ENCODE measurements at places on chromosomes 1 and 21. TPM values are rescaled to one million over a fixed set of nuclear protein-coding genes. Genes with fewer than 3 reads are reported as not detected.

DNA sequence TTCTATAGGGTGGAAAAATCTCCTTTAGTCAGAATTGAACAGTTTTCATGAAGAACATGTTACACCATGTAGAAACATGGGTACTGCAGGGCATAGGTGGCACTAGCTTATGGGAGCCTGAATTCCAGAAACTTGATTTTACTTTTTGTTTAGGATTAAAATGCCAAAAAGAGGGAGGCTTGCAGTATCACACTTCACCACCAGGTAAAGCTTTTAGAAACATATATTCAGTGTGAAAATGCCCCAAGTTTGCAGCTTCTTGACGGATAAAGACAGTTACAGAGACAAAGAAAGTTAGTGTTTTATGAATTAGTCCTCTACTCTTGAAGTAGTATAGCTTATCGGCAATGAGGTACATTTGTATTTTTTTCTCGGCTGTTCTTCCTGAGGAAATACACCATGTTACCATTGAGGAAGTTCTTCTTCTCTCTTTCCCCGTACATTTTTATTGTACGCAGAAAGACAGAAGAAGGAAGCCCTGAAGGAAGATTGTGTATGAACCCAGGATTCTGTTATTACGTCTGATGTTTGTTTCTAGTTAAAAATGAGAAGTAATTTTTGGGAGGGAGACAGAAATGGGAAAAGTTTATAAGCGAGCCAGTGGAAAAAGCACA lies 66.1 kb downstream of the PBX1 start:
- no peak for DNase-seq

DNA sequence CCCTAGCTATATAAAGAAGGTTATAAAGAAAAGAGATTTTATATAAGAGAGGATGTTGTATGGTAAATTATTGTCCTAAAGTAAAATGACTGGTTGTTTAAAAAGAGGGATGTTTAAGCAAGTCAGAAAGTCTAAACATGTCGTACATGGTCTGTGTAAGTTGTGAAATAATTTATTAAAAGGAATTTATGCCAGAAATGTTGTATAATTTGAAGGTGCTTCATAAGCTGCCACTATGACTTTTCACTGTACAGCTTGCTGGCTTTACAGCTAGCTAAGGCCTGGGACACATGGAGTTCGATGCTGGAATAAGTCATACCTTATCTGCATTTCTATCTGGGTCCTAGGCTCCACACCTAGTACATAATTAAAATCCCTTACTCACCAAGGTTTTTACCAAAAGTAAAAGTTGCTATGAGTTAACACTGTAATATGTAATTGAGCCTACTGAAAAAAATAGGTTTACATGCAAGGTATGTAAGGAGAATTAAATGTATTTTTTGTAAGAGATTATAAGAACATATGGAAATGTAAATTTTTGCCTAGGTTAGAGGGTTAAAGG lies 59.0 kb upstream of the EDEM3 start:
- DNase-seq: no peak

DNA sequence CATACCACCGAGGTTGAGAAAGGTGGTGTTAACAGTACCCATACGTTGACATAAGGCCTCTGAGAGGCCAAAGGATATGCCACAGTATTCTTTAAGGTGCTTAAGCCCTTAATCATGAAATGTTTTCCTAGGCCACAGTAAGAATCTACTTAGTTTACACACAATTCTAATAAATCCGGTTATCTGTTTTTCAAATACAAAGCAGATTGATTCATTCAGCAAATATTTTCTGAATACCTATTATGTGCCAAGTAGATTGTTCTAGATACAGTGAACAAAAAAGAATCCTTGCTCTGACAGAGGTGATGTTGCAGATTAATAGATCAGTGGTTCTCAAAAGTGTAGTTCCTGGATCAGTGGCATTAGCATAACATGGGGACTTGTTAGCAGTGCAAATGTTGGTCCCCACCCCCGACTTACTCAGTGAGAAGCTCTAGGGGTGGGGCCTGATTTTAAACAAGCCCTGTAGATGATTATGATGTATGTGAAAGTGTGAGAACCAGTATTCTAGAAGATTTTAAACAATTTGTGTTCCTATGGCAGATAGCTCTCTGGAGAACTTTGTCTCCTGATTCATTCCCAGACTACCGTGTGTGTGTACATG lies 61.6 kb downstream of the NFIA start:
- DNase-seq: no peak

DNA sequence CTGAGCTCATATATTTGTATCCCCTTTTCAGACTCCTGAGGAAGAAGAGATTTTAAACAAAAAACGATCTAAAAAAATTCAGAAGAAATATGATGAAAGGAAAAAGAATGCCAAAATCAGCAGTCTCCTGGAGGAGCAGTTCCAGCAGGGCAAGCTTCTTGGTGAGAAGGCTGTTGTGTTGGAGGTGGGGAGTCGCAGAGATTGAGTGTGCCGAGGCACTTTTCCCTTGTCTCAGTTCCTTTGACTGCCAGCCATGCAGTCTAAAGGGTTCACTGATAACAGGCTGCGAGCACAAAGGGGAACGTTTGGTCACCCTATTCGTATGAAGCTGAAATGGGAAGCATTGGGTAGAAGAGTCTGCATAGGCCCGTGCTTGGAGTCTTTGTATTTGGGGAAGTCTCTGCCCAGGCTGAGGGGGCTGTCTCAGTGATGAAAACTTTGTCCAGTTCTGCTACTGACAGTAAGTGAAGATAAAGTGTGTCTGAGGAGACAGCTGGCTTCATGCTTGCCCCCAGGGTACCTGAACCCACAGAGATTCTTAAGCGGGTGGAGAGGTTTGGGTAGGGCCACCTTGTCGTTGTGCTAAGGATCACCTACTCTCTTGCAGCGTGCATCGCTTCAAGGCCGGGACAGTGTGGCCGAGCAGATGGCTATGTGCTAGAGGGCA lies 2.8 kb downstream of the RPS8 start:
- DNase-seq: no peak

ASPM gene
- 16.6 TPM for total RNA-seq

DNA sequence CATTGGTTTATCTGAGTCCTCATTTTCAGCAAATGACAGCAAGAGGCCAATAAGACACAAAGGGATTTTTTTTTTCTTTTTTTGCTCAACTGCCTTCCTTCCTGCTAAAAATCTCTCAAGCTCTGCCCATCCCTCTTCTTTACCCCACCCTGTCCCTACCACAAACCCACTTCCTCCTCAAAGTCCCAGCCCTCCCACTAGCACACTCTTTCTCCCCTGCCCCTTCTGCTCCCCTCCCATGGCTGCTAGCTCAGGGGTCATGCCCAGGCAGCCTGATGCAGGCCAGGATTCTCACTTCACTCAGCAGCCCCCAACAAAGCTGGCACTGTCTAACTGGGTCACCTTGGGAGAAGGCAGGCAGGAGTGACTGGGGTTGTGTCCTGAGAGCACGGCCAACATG lies 28.8 kb upstream of the PPP2R5A start:
- no peak for DNase-seq

DNA sequence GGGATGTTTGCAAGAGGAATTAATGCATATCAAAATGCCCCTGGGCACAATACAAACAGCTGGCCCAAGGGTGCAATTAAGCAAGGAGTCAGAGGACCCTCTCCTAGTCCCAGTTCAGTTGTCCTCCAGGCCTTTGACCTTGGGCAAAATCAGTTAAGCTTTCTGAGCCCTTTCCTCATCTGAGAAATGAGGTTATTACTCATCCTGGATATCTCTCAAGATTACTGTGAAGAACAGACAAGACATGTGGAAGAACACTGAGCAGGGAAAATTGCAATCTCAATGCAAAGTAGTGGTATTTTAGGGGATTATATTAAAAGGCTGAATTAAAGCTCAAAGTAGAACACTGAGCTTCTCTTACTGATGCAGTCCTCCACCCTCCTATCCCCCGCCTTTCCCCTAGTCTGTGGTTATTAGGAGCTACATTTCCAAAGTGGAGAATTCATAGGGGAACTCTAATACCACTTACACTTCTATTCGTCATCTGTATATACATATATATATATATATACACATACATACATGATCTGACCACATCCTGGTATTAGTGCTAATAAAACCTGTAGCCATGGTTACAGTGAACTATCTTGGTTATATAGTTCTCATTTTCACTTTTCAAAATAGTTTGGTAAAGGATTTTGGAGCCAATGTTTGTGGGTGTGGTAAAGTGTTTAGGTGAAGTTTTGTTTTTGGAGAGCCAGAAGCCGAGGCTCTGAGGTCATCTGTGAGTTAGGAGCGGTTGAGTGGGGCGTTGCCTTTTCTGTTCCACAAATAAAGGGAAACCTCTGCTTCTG lies 18.1 kb downstream of the KIAA0040 start:
- no peak for DNase-seq

SEC16B gene
- total RNA-seq: 9.6 TPM

GRCh38 chr1:100793659-100794058 lies 74.1 kb downstream of the VCAM1 start:
- no peak for DNase-seq

DNA sequence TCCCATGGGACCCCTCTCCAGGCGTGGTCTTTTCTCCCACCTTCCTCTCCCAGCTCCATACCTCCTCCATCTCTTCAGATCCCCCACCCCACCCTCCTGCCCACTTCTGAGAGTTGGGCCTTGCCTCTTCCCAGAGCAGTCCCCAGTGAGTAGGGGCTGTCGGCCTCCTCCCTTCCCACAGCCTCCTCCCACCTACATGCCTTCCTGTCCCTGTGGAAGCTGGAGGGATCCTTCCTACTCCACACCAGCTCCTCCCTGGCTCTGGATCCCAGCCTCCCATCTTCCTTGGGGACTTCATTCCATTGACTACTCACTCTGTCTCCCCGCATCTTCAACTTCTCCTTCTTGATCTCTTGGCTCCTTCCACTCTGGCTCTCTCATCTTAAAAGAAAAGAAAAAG lies 24.9 kb downstream of the KCNQ4 start:
- DNase-seq: no peak
